Endodermal cell (in vitro differentiated cells): ENCODE measurements at places on chromosomes 7 and 10. TPM values are rescaled to one million over a fixed set of nuclear protein-coding genes. Genes with fewer than 3 reads are reported as not detected.

The TMEM270 gene
- total RNA-seq: not detected in 2 replicates

- H3K27ac ChIP-seq: no peak overlapping the region
- H3K4me1 ChIP-seq: no peaks in the 10 kb centered on the region
- peak; percentile 76 for DNase-seq
- H3K27me3 ChIP-seq: no peaks in the 10 kb centered on the region
- H3K36me3 ChIP-seq: no peaks in the 10 kb centered on the region
Measured at GRCh38 chr7:118590107-118590506, 365.6 kb downstream of the ANKRD7 start.

DNA sequence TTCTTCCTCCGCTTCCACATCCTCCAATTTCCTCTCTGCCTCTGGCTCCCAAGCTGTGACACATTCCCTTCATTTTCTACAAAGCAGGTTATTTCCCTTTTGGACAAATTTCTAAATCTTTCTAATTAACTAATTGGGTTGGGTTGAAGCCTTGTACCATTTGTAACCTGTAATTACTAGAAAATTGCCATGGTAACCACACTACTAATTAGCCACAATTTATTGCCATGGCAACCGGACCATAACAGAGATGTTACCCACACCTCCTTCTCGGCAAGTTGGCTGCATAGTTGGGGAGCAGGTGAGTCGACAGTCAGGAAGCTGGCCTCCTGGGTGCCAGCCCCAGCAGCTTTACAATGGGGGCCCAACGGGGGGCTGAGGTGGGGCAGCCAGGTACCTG, 61.6 kb downstream of the GOLGA7B start:
- DNase-seq: no peak
- no peaks in the 10 kb centered on the region for H3K4me1 ChIP-seq
- H3K36me3 ChIP-seq: no peaks in the 10 kb centered on the region
- no peak overlapping the region for H3K4me3 ChIP-seq

GRCh38 chr10:44183667-44184632, 200.9 kb downstream of the CXCL12 start:
- H3K27ac ChIP-seq: no peak overlapping the region
- no peak overlapping the region for H3K4me3 ChIP-seq
- no peak for DNase-seq
- H3K4me1 ChIP-seq: no peaks in the 10 kb centered on the region
- no peaks in the 10 kb centered on the region for H3K27me3 ChIP-seq

DNA sequence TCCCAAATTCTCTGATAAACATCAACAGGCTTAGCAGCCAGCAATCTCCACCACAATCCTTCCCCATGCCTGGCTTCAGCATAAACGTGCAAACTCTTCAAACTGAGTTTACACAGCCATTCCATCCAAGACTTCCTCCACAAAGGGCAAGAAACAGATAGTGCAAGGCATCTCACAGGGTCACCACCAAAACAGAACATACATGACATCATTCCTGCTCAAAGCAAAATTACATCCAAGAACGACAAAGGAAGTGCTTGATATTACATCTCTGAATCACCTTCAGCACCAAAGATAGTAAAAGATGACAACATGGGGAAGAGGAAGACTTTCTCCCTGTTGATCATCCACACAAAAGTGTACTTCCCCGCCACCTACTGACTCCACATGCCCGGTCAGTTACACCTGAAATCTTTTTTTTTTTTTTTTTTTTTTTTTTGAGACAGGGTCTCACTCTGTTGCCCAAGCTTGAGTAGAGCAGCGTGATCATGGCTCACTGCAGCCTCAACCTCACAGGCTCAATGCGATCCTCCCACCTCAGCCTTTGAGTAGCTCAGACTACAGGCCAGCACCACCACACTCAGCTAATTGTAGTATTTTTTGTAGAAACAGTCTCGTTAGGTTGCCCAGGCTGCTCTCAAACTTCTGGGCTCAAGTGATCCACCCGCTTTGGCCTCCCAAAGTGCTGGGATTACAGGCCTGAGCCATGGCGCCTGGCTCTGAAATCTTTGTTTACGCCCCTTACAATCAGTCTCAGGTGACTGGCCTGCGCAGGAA, 127.5 kb downstream of the PARD3 start:
- H3K4me1 ChIP-seq: no peaks in the 10 kb centered on the region
- DNase-seq: peak; percentile 39
- H3K4me3 ChIP-seq: no peak overlapping the region
- no peak overlapping the region for H3K27ac ChIP-seq
- no peaks in the 10 kb centered on the region for H3K36me3 ChIP-seq
- no peaks in the 10 kb centered on the region for H3K27me3 ChIP-seq

- H3K27ac ChIP-seq: no peak overlapping the region
- peaks cover 20% of the 10 kb centered on the region for H3K4me1 ChIP-seq
- no peak for DNase-seq
- no peaks in the 10 kb centered on the region for H3K27me3 ChIP-seq
- no peaks in the 10 kb centered on the region for H3K36me3 ChIP-seq
Measured at GRCh38 chr10:4127518-4128315, 342.7 kb upstream of the KLF6 start.

The GJD4 gene
- 0.29 and 0.34 TPM in 2 replicates for total RNA-seq

The AGAP9 gene
- total RNA-seq: 10.6 and 14.4 TPM in 2 replicates

GRCh38 chr10:97047083-97047736, 138.5 kb downstream of the SLIT1 start:
- H3K36me3 ChIP-seq: no peaks in the 10 kb centered on the region
- H3K4me3 ChIP-seq: no peak overlapping the region
- no peaks in the 10 kb centered on the region for H3K27me3 ChIP-seq
- no peak for DNase-seq
- H3K4me1 ChIP-seq: no peaks in the 10 kb centered on the region

- H3K27me3 ChIP-seq: no peaks in the 10 kb centered on the region
- H3K4me3 ChIP-seq: no peak overlapping the region
- no peak overlapping the region for H3K27ac ChIP-seq
- peaks cover 18% of the 10 kb centered on the region for H3K4me1 ChIP-seq
Measured at GRCh38 chr7:46930366-46930765, 651.5 kb downstream of the TNS3 start.

The HDAC9 gene
- 1.5 to 2.0 TPM (median 1.5 TPM) in 3 replicates for total RNA-seq

The ZNF398 gene
- total RNA-seq: 21.2 and 23.7 TPM in 2 replicates

- H3K27ac ChIP-seq: no peak overlapping the region
- H3K4me3 ChIP-seq: peak overlapping the region; percentile 3
- no peak for DNase-seq
- H3K36me3 ChIP-seq: no peaks in the 10 kb centered on the region
Measured at GRCh38 chr7:28190077-28190710, 9.6 kb upstream of the JAZF1 start.

The SPDYE9 gene
- not detected in 2 replicates for total RNA-seq

GRCh38 chr7:106570948-106571418, 90.0 kb downstream of the CCDC71L start:
- peaks cover 6% of the 10 kb centered on the region for H3K4me1 ChIP-seq
- no peak for DNase-seq
- no peak overlapping the region for H3K4me3 ChIP-seq

- no peaks in the 10 kb centered on the region for H3K4me1 ChIP-seq
- DNase-seq: peak; percentile 25
- no peak overlapping the region for H3K27ac ChIP-seq
- H3K27me3 ChIP-seq: no peaks in the 10 kb centered on the region
- H3K4me3 ChIP-seq: no peak overlapping the region
Measured at GRCh38 chr10:78794736-78795455, 273.9 kb upstream of the ZMIZ1 start.

The SLC16A9 gene
- 19.3 to 26.8 TPM (median 20.4 TPM) in 3 replicates for total RNA-seq

The SEPTIN7 gene
- 202 to 272 TPM (median 206 TPM) in 3 replicates for total RNA-seq

- no peak for DNase-seq
- no peak overlapping the region for H3K4me3 ChIP-seq
- H3K27me3 ChIP-seq: no peaks in the 10 kb centered on the region
Measured at GRCh38 chr10:13883636-13884444, 297.1 kb downstream of the PRPF18 start.

- H3K27me3 ChIP-seq: peaks cover 73% of the 10 kb centered on the region
- H3K4me1 ChIP-seq: peaks cover 4% of the 10 kb centered on the region
- no peaks in the 10 kb centered on the region for H3K36me3 ChIP-seq
- no peak overlapping the region for H3K4me3 ChIP-seq
- DNase-seq: no peak
- H3K27ac ChIP-seq: no peak overlapping the region
Measured at GRCh38 chr10:96319754-96320474, 15.7 kb downstream of the DNTT start.

GRCh38 chr7:132290021-132290420, 286.2 kb downstream of the PLXNA4 start:
- H3K4me1 ChIP-seq: no peaks in the 10 kb centered on the region
- no peak overlapping the region for H3K4me3 ChIP-seq
- H3K27me3 ChIP-seq: no peaks in the 10 kb centered on the region

The CAMK2B gene
- 0.40 TPM in 1 of 3 replicates, not detected in the others for total RNA-seq

DNA sequence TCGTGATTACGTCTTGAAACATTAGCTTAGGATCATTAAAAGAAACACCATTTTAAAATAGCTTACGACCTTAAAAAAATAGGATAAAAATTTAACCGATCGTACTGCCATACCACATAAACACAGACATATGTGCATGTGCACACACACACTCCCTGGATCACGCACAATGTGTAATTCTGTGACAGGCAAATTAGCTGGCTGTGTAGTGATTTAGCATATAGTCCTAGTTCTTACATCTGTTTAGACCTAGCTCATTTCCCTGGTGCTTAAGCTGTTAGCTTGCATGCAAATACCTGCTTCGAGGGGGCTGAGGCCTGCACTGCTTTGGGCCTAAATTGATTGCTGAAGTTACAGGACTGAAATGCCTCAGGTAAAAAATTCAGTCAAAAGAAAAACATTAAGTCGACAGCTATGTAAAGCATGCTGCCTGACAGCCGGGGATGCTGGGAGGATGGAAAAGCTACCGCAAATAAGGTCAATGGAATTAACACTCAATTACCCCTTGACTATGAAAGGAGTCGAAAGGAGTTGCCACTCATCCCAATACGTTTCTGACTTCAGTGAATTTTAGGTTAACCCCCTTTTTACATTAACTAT, 267.1 kb upstream of the FZD8 start:
- H3K4me1 ChIP-seq: peaks cover 10% of the 10 kb centered on the region
- no peak overlapping the region for H3K4me3 ChIP-seq
- no peaks in the 10 kb centered on the region for H3K27me3 ChIP-seq
- no peaks in the 10 kb centered on the region for H3K36me3 ChIP-seq

DNA sequence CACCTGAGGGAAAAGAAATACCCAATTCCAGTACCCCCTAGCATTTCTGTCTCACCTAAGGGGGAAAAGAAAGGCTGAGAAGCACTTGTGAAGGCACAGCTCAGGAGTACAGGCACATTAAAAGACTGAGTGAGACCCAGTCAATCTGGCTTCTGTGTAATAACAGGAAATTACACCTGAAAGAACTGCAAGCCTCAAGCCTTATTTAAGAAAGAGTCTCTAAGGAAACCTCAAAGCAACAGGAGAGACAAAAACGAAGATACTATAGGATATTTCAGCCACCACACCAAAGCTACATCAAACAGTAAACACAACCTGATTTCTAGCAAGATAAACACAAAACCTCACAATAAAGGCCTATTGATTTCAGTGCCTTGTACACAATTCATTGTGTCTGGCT, 69.6 kb upstream of the CDK1 start:
- no peak overlapping the region for H3K27ac ChIP-seq
- no peaks in the 10 kb centered on the region for H3K4me1 ChIP-seq
- H3K27me3 ChIP-seq: no peaks in the 10 kb centered on the region
- no peak for DNase-seq
- no peaks in the 10 kb centered on the region for H3K36me3 ChIP-seq

The TMEM140 gene
- total RNA-seq: not detected in 3 replicates

- DNase-seq: peak; percentile 89
- H3K4me3 ChIP-seq: no peak overlapping the region
- H3K27ac ChIP-seq: no peak overlapping the region
- H3K4me1 ChIP-seq: no peaks in the 10 kb centered on the region
Measured at GRCh38 chr7:50379082-50379481, 71.1 kb downstream of the FIGNL1 start.

The PLAU gene
- 3.3 to 8.1 TPM (median 3.4 TPM) in 3 replicates for total RNA-seq

The HOGA1 gene
- 0.21 to 1.7 TPM (median 0.38 TPM) in 3 replicates for total RNA-seq

DNA sequence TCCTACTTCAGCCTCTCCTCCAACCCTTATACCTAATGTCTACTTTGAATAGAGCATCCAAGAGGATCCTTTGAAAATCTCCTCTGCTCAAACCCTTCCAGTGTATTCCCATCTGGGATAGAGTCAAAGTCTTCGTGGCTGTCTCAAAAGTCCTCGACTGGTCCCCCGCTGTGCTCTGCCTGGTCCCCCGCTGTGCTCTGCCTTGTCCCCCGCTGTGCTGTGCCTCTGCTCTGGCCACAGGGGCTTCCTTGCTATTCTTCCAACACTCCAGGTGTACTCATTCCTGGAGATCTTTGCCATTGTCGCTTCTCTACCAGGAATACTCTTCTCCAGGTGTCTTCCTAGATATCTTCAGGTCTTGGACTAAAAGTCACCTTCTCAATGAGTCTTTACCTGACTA, 36.1 kb upstream of the COMMD3 start:
- no peaks in the 10 kb centered on the region for H3K27me3 ChIP-seq
- H3K4me3 ChIP-seq: no peak overlapping the region
- peak; percentile 80 for DNase-seq
- H3K27ac ChIP-seq: no peak overlapping the region
- no peaks in the 10 kb centered on the region for H3K36me3 ChIP-seq

- peak overlapping the region; percentile 19 for H3K27ac ChIP-seq
- peaks cover 71% of the 10 kb centered on the region for H3K36me3 ChIP-seq
- no peak overlapping the region for H3K4me3 ChIP-seq
Measured at GRCh38 chr7:155763691-155764437, 48.4 kb downstream of the SHH start.

The CD36 gene
- total RNA-seq: 0.29 to 0.70 TPM (median 0.65 TPM) in 3 replicates

- no peaks in the 10 kb centered on the region for H3K27me3 ChIP-seq
- no peak overlapping the region for H3K27ac ChIP-seq
- no peak overlapping the region for H3K4me3 ChIP-seq
- no peak for DNase-seq
- H3K4me1 ChIP-seq: peaks cover 12% of the 10 kb centered on the region
Measured at GRCh38 chr10:9786101-9786500, 1231.6 kb upstream of the CELF2 start.

The COL28A1 gene
- total RNA-seq: 0.36 to 0.49 TPM (median 0.44 TPM) in 3 replicates

GRCh38 chr7:152860310-152860709, 100.8 kb downstream of the ACTR3B start:
- no peaks in the 10 kb centered on the region for H3K4me1 ChIP-seq
- H3K36me3 ChIP-seq: peaks cover 5% of the 10 kb centered on the region
- H3K4me3 ChIP-seq: no peak overlapping the region

- DNase-seq: no peak
- H3K27me3 ChIP-seq: no peaks in the 10 kb centered on the region
- no peak overlapping the region for H3K27ac ChIP-seq
- H3K36me3 ChIP-seq: no peaks in the 10 kb centered on the region
Measured at GRCh38 chr7:134469622-134470021, 10.7 kb upstream of the AKR1B1 start.

DNA sequence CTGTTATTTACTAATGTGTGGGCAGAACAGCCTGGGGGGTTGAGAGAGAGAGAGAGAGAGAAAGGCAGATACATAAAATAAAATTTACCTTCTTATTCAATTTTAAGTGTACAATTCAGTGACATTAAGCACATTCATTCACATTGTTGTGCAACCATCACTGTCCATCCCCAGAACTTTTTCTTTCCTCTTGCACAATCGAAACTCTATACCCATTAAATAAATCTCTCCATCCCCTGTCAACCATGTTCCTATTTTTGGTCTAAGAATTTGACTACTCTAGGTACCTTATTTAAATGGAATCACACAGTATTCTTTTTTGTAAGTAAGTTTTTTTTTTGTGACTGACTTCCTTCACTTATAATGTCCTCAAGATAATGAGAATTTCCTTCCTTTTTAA, 181.6 kb downstream of the SND1 start:
- no peak overlapping the region for H3K27ac ChIP-seq
- H3K4me1 ChIP-seq: no peaks in the 10 kb centered on the region
- H3K36me3 ChIP-seq: peaks cover 50% of the 10 kb centered on the region
- H3K27me3 ChIP-seq: no peaks in the 10 kb centered on the region
- H3K4me3 ChIP-seq: no peak overlapping the region
